ENCODE measurements at places on chromosomes 2 and 18.

DNA sequence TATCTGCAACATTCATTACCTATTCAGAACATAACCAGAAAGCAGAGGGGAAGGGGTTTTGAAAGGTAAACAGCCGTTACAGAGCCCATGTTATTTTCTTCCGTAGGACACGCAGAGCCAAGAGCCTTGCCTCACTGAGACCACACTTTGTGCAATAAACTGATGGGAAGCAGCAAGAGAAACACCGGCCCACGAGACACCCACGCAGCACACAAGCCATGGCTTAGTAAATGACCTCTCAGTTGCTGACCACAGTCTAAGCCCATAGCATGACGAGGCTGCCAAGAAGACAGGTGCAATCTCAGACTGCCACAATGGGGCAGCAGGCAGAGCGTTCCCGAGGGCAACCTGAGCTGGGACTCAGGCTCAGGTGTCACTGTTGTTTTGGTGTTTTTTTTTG is 59.6 kb downstream of the CABYR start:
- DNase-seq = no peak

DNA sequence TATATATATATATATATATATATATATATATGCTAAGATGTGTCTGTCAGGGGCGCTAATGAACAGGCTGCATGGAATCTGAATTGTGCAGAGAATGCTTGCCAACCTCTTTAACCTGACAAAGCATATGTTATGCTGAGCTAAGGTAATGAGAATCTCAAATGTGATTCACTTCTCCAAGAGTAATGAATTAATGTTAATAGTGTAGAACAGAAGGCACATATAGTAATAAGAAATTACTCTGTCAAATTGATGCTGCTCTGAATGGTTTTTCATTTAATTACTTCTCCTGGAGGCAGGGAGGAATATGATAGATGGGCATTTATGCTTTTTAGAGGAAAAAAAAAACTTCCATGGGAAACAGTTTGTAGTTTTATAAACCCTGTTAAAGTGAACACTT is 35.4 kb downstream of the COX7A2L start:
- DNase-seq = no peak

DNA sequence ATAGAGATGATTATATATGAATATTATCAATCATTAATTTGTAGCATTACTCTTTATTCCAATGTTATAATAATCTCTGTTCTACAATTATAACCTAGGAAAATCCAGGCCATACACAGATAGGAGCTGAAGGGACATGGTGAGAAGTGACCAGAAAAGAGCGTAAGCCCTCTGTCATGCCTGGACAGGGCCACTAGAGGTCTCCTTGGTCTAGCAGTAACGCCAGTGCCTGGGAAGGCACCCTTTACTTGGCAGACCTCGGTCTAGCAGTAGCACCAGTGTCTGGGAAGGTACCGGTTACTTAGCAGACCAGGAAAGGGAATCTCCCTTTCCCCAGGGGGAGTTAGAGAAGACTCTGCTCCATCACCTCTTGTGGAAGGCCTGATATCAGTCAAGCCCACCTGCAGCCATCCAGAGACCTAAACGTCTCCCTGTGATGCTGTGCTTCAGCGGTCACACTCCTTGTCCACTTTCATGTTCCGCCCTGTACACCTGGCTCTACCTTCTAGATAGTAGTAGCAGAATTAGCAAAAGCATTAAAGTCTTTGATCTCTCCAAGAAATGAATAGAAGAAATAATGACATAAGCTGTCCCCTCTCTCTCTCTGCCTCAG is 447.5 kb upstream of the FSIP2 start:
- DNase-seq = no peak

- no peak for DNase-seq
Measured at GRCh38 chr2:136323195-136323594, 205.2 kb upstream of the CXCR4 start.

GRCh38 chr2:233486778-233487552 is 79.6 kb downstream of the USP40 start:
- peak; percentile 100 for DNase-seq

GRCh38 chr18:24539866-24540617 is 79.6 kb downstream of the HRH4 start:
- no peak for DNase-seq

DNA sequence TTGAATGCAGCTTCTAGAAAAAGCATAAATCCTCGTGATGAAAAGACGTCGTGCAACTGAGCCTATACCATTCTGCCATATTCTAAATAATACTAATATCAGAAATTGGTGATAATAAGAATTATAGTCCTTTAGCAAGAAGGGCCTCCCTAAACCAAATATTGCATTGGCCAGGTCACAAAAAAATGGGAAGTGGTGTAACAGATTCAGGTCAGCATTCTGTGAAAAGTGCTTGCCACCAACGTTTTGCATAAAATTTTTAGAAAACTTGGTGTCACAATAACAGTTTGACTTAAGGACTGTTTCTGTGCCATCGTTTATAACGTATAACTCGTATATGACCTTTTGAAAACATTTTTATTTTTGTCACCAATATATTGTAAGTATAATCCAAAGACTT is 603.6 kb downstream of the CPS1 start:
- no peak for DNase-seq

DNA sequence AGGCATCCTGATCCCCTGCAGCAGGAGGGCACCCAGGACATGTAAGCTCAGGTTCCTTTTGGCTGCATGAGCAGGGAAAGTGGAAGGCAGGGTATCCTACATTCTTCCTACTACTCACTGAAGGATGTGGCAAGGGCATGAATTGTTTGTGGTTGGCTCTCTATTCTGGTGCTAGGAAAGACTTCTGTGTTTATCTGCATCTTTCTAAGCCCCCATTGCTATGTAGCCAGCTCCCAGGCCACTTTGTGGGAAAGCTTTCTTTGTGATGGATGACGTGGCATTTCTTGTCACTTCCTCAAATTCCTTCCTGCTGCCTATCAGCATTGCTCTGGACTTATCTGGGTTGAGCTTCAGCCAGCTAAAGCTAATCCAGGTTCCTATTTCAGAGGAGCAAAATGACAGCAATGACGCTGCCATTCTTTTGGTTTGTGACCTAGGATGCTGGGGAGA is 46.2 kb downstream of the MEIS1 start:
- peak; percentile 74 for DNase-seq

GRCh38 chr2:129801575-129801974 is 177.9 kb upstream of the RAB6C start:
- DNase-seq = no peak

DNA sequence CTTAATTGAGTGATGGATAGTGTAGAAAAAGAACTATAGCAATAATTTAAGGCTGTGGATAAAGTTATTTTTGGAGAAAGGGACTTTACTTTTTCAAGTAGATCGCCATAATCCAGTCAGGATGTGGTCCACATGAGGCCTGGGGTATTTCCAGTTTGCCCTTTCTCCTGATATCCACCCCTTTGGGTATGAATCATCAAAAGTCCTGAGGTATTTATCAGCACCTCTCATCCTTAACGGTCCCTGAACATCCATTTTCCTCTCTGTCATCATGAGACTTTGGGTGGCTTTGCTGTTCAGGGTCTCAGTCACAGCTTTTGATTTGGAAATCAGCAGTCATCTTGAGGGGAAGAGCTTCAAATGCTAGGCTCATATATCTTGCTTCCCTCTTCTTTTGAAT is 39.3 kb upstream of the ELAC1 start:
- DNase-seq = no peak

DNA sequence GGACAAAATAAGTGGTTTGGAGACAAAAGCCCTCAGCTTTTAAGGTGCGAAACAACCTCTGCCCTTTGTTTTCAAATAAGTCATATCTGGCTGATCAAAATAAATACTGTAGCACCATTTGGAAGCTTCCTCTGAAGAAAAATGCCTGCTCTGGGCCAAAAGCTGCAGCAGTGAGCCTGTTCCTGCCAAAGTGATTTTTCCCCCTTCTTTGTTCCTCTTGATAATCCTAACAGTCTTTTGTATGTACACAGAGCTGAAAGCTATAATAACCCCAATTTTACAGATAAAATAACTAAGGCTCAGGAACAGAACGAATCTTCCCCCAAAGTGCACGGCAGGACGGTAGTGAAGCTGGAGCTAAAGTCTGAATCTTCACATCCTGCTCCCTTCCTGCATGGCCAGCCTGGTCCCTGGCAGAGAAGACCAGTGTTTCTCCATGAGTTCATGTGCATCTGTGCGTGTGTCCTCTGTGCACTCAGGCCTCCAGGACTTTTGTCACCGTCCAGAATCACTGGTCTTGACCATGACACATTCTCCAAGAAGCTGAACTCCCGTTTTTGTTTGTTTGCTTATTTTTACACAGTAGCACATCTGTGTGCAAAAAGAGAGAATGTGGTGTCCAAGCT is 2114.1 kb upstream of the PIK3C3 start:
- DNase-seq = no peak

DNA sequence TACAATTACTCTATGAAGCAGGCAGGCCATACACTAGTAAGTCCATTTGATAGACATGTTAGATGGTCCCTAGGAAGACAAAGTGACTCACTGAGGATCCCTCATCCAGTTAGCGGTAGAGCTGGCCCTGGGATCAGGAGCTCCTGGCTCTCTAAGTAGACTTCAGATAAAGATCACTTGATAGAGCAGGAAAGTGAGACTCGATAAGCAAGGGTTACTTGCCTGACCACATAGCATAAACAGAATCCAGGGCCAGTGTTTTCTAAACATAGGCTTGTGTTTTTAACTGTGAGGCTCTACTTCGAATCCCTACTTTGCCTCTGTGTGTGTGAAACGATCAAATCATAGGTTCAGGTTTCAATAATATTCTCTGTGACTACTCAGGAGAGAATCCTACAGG is 355.2 kb upstream of the TRIB2 start:
- no peak for DNase-seq

DNA sequence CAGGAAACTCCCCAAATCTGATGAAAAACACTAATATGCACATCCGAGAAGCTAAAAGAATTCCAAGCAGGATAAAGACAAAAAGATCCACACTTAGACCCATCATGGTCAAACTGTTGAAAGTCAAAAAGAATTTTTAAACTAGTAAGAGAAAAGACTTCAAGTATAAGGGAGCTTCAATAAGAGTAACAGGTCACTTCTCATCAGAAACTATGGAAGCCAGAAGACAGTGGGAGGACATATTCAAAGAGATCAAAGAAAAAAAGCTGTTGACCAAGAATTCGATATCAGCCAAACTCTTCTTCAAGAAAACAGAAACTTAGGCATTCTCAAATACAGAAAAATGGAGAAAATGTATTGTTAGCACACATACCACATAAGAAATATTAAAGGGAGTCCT is 50.4 kb downstream of the ZC3H8 start:
- DNase-seq = no peak

- no peak for DNase-seq
Measured at GRCh38 chr2:43045866-43046265, 180.5 kb downstream of the ZFP36L2 start.

DNA sequence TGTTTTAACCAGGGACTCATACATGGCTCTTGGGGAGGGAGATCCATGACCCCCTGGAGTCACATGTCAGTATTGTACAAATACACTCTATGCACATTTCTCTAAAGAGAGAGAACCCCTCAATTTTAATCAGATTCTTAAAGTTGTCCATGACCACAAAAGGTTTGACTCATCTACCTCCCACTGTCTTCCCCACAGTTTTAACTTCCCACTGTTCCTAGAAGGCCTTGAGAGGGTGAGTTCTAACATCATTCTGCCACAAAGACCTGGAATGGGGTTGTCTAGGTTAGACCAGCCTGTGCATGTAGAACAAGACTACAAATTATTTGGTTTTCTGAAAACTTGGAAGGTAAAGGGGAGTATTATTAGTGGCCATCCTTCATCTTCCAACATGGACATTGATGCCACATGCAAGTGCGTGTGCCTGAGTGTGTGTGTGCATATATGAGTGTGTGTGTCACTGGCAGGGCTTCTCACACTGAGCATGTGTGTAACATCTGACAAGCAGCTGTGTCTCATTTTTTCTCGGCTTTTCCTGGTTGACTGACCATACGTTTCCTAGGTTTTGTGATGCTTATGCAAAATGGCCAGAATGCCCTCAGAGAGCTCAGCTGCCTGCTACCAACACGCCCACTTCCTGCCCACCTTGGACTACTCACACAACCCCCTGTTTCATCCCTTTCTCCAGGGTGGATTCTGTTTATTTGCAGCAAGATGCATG is 94.6 kb upstream of the LGALSL start:
- DNase-seq = no peak

DNA sequence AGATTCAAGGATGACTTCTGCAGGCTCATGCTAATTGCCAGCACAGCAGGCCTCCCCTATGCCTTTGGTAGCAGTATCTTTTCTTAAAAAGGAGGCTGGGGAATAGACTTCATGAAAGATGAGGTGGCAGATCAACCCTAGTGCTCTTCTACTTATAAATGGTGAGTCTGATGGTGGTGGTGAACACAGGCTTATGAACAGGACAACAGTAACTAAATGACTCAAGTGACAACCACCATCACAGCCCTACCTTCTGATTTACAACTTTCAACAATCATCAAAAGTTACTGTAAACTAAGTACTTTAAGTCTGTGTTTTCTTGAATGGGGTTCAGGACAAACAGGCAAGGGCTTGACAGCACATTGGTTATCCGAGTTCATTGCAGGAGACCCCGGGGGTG is 39.3 kb downstream of the PAIP2B start:
- no peak for DNase-seq

DNA sequence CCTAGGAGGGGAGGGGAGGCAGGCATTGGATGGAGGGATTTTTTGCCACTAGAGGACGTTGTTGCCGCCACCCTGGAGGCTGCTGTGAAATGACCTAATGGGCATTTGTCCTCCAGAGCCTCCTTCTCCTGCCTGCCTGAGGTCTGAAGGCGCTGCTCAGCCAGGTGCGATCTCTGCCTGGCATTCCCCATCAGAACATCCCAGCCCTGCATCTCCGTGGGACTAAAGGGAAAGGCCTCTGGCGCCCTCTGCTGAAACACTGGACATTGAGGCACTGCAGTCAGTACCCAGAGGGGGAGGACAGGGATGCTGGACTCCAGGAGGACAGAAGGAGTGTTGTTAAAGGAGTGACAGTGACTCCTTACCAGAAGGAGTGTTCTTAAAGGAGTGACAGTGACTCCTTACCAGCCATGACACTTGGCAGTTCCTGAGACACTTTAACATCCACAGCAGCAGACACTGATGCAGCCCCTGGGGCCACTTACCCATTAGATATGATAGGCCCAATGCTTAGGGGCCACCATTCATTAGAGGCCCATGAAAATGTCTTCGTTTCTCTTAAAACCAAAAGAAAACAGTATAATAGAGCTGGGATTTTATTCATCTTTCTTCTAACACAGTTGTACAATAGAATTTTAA is 17.0 kb downstream of the THNSL2 start:
- DNase-seq = peak; percentile 47

DNA sequence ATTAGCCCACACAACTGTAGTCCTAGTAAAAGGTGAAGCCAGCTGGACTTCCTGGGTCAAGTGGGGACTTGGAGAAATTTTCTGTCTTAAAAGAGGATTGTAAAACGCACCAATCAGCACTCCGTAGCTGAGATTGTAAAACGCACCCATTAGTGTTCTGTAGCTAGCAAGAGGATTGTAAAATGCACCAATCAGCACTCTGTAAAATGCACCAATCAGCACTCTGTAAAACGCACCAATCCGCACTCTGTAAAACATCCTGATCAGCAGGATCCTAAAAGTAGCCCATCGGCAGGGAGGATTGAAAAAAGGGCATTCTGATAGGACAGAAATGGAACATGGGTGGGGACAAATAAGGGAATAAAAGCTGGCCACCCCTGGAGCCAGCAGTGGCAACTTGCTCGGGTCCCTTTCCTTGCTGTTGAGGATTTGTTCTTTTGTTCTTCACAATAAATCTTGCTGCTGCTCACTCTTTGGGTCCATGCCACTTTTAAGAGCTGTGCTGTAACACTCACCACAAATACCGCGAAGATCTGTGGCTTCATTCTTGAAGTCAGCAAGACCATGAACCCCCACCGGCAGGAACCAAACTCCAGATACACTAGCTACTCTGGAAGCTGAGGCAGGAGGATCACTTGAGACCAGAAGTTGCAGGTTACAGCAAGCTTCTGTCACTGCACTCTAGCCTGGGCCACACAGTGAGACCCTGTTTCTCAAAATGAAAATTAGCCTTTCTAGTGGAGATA is 102.6 kb downstream of the HS6ST1 start:
- no peak for DNase-seq

All from PC-9 (cell line).